ENCODE measurements at places on chromosomes 16 and 17.

DNA sequence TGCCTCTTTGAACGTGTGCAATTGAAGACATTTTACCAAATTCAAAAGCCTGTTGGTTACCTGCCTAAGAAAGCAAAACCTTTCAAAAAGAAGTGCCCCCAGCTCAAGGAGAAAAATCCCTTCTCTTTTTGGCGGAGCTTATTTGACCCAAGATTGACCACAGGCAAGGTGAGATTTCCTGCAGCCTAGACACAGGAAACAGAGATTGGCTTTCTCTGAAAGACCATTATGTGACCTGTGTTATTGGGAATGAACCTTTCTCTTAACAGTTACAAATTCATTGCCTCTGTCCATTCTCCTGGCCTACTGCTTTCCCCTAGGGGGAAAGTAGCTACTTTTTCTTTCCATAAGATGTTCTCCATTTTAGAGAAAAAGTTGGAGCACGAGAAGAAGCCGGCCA lies 42.1 kb upstream of the MAF start:
- DNase-seq = no peak

- no peak for DNase-seq
These were observed 3.0 kb upstream of the ZNF213 start for GRCh38 chr16:3131755-3132377.

DNA sequence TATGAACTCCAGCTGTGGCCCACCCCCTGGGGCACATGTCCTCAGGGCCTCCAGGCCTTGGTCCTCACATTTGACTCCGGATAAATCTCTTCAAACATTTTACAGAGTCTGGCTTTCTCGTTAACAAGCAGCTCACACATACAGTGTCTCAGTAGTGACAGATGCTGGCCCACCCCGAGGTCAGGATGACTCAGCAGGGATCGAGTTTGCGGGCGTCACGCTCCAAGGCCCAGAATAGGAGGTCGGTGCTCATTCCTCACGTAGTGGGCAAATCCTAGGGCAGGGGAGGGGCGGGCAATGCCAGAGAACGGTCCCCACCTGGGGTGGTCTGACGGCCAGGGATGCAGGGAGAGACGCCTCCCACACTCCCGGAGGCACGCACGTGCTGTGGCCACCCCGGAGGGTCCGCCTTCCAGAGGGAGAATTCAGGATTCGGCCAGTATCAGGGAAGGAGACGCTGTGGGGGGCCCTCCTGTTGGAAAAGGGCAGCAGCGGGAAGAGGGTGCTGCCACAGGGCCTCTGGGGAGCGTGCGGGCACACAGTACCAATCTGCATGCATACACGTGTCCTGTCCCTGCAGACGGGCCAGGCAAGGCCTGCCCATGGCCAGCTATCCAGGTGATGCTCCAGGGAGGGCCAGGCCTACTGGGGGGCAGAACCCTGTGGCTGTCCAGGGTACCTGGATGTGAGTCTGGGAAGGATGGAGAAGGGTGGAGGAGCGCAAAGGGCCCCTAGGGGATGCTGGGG lies 8.6 kb downstream of the SLC7A5 start:
- no peak for DNase-seq

GRCh38 chr17:64413513-64413912 lies 22.9 kb upstream of the PECAM1 start:
- no peak for DNase-seq

GRCh38 chr17:55453839-55454557 lies 32.4 kb upstream of the MMD start:
- no peak for DNase-seq

DNA sequence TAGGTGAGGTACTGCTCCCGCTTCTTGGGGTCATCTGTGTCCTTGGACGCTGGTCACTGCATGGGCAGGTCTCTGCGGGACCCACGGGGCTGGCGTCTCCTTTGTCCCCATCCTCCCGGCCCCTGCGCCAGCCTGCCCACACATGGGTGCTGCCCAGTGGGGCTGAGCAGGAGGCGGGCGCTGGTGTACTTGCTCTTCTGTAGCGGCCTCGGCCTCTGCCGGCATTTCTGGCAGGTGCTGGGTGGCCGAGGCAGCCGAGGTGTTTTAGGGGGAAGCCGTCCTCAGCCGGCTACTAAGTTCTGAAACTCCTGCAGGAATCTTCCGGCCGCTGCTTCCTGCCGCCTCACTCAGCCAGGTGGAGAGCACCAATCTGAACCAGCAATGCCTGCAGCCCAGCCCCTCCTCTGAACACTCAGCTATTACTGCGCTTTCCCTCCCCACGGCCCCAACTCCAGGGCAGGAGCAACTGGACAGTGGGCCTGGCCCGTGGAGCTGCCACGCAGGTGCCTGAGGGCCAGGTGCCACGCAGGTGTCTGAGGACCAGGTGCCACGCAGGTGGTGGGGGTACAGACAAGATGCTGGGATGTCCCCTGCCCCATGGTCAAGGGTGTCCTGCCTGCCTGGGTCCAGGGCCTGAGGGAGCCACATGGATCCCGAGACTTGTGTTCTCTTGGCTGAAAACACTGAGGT lies 10.0 kb downstream of the DECR2 start:
- no peak for DNase-seq

DNA sequence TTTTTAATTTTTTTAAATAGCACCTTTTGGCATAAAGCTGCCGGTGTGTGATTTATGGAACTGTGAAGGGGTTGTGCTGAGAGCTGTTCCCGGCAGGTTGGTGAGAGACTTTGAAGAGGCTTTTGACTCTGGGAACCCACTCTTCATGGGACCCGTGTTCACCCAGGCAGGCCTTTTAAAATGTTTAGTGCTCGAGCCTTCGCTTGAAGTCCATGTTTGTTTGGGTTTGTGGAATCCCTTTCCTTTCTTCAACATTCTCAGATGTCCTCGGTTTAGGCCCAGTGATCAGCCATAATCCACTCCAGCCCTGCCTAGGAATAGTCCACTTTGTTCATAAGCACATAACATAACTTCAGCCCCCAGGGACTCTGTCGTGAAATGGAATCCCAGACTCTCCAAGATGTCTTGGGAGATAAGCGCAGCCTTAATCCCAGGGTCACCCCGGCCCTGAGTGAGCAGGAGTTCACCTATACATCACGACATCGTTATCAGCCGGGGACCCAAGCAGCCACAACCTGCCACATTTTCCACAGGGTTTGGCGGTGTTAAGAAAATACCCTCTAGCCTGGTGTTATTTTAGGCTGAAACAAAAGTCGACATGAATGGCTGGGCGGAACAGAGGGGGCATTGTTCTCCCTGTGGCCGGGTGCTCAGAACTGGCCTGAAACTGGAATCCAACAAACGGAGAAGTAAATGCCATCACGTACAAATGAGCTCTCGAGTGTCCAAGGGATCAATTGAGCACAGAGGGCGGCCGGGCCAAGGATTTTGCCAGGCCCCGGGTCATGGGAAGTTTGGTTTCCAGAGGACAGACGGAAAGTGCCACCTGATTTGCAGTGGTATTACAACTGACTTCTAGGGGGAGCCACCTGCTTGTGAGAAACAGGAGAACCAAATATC lies 145.7 kb upstream of the IRX3 start:
- DNase-seq = peak; percentile 50

DNA sequence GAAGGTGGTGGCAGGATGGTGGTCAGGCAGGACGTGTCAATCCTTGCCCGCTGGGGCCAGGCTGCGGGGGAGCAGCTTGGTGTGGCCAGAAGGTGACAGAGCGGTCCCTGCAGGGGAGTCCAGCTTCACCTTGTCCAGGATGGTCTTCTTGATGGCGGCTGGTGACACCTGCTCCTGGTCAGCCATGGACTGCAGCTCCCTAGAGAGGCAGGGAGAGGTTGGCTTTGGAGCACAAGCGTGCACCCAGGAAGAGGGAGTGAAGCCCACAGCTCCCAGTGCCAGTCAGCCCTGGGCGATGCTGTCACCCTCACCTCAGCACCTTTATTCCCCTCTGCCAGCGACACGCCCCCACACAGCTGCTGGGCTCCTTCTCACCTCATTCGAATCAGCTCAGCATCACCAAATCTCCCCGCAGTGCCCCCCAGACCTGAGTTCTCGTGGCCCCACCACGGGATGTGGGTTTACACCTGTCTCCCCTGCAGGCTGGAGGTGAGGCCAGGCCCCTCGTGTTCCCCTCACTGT lies 3.9 kb downstream of the PYCR1 start:
- DNase-seq = no peak

- no peak for DNase-seq
These were observed 70.0 kb upstream of the TNRC6C start for GRCh38 chr17:77888242-77889134.

- DNase-seq = no peak
These were observed 30.1 kb upstream of the GAA start for GRCh38 chr17:80071116-80071841.

- DNase-seq = no peak
These were observed 16.4 kb upstream of the GLG1 start for GRCh38 chr16:74623214-74623838.

DNA sequence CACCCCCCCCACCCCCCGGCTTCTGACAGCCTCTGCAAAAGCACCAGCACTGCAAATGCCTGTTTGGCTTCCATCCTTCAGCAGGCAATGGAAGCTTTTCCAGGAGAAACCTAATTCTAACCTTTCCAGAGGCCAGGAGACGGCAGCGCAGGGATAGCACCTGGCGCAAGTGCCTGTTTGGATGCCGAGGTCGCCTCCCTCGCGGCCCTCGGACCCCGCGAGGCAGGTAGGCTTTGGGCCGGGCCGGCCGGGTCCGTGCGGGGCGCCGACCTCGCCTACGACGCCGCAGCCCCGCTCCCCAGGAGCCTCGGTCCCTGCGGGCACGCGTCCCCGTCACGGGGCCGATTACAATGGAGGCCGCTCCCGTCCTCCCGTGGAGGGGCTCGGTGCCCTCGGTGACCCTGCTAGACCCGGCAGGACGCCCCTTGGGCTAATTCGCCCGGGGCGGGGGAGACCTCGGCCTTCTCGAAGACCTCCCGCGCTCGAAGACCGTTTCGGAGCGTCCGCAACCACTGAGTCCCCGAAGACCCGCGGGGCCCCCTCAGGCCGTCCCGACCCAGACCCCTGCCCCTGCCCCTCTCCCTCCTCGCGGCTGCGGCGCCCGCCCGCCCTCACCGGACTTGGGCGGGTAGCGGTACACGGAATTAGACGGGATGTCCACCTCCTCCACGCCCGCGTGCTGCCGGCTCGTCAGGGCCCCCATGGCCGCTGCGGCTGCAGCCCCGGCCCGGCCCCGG lies 587 bp downstream of the RNF157 start:
- no peak for DNase-seq

- no peak for DNase-seq
These were observed 299.7 kb downstream of the C16orf95 start for GRCh38 chr16:87017371-87018012.

GRCh38 chr17:4534928-4535666 lies 20.1 kb downstream of the MYBBP1A start:
- DNase-seq = no peak

DNA sequence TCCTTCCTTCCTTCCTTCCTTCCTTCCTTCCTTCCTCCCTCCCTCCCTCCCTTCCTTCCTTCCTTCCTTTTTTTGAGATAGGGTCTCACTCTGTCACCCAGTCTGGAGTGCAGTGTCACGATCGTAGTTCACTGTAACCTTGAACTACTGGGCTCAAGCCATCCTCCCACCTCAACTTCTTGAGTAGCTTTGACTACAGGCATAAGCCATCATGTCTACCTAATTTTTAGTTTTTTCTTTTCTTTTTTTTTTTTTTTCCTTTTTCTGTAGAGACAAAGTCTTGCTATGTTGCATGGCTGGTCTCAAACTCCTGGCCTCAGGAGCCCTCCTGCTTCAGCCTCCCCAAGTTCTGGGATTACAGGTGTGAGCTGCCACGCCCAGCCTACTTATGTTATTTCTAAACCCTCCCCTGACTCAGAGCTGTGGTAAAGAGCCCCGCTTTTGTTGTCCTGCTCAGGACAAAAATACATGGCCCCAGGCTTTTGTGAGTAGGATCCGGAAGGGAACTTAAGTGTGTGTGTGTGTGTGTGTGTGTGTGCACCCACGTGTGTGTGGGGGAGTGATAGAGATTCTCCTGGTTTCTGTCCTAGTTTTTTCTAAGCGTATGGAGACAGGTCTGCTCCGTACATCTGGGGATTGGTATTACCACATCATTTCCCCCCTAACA lies 67.1 kb downstream of the PRKCB start:
- DNase-seq = no peak

DNA sequence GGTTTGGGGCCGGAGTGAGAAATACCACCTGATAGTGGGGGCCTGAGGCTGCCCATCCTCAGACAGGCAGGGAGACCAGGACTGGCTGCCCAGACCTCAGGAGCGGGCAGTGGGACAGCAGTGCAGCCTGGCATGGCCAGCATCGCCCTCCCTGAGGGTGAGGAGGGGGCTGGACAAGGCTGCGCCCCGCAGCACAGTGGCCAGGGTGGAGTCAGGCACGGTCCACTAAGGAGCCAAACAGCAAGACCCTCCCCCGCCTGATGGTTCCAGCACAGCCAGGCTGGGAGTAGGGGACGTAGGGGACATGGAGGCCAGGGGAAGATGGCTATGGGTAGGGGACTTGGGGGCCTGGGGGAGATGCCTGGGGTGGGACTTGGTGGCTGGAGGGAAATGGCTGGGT lies 3.3 kb downstream of the ZNF598 start:
- DNase-seq = no peak

DNA sequence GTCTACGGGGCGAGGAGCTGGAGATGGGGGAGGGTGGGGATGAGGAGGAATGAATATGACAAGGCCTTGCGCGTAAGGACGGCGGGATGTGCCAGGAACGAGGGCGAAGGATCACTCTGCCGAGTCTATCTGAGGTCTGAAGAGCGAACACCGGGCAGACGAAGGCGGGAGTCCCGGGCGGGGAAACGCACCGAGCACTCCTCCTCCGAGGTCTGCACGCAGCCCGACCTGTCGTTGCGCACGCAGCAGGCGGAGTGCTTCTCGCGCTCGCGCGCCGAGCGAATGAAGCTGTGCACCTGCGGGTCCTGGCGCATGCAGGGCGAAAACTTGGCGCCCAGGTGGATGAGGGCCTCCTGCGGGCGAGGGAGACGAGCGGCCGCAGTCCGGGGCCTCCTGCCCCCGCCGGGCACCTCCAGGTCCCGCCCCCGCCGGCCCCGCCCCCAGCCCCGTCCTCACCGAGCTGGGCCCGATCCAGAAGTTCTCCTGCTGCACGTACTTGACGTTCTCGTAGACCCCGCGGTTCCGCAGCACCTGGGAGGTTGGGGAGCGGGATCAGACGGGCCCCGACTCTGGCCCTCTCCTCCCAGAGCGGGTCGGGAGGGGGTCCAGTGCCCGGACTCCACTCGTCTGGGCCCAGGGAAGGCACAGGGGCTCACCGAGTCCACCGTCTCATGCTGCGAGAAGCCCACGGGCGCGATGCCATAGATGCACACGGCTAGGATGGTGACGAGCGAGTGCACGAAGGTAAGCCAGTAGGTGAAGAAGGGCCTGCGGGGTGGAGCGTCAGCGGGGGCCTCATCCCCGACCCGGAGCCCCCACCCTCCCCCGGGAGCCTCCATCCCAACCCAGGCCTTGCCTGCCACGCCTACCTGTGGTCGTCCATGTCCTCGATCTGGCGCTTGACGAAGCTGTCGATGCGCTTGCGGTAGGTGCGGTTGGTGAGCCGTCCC lies 7.6 kb downstream of the SNRNP25 start:
- DNase-seq = no peak
